ENCODE measurements at places on chromosomes 5 and 9.

DNA sequence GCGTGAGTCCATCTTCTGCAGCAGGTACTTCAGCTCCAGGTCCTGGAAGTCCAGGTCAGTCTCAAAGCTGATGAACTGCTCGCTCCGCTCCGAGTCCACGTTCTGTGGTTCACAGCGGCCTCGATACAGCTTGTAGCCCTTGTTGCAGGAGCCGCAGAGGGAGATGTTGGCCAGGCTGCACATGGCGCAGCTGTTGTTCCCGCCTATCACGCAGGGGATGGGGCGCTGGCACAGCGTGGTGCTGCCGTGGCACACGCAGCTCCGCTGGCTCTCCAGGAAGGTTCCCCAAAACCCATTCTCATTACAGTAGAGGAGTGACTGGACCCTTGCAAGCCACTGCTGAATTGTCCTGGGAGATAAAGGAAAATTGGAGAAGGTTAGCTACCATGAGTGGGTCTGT lies 201.4 kb downstream of the BRINP1 start:
- no peak for DNase-seq

GRCh38 chr5:136115183-136115865 lies 17.3 kb upstream of the SMAD5 start:
- no peak for DNase-seq

DNA sequence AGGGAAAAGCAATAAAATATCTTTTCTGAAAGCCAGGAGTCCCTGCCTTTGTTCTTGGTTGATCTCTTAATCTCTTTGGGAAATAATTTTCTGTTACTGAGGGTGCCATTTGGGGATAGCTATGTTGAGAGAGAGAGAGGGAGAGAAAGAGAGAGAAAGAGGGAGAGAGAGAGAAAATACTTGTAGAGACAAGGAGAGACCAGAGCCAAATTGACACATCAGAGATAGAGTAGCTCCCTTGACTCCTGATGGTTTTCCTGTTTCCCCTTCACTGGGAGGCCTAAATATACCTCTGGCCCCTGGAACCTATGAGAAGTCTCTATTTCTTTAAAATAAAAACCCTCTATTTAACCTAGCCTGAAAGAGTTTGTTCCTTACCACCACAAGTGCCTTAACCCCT lies 14.9 kb downstream of the CMYA5 start:
- no peak for DNase-seq

- no peak for DNase-seq
These were observed 252.0 kb upstream of the GAS1 start for GRCh38 chr9:87199278-87199677.

- DNase-seq, result no peak
These were observed 138.7 kb upstream of the PALM2AKAP2 start for GRCh38 chr9:109641372-109641659.

GRCh38 chr9:20551835-20552234 lies 70.5 kb downstream of the MLLT3 start:
- no peak for DNase-seq

DNA sequence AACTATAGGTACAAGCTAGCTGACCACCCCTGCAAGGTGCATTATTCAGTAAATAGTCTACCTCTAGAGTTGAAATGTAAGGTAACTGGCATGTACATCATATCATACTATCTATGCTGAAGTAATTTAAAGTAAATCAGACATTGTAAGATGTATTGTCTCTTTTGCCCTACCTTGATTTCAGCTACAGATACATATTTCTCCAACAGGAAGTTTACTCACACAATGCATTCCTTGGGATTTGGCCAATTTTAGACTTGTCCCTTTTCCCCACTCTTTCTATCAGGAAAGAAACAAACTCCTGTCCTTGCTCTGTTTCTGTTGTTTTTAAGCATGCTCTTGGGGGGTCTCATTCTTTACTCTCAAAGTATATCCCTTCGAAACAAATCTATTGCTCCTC lies 58.5 kb upstream of the TSLP start:
- no peak for DNase-seq

Measured in AG08396 (cell line).